Fibroblast of mammary gland (primary cell): ENCODE measurements at places on chromosomes 2 and 18.

- DNase-seq = no peak
Measured at GRCh38 chr18:3875376-3875775, 425.4 kb downstream of the TGIF1 start.

- peak; percentile 93 for DNase-seq
Measured at GRCh38 chr2:224145751-224146355, 106.8 kb upstream of the SERPINE2 start.

GRCh38 chr2:48442610-48443360 is 87.2 kb upstream of the STON1 start:
- DNase-seq = no peak

- DNase-seq = no peak
Measured at GRCh38 chr2:151063271-151063670, 198.4 kb downstream of the RBM43 start.

DNA sequence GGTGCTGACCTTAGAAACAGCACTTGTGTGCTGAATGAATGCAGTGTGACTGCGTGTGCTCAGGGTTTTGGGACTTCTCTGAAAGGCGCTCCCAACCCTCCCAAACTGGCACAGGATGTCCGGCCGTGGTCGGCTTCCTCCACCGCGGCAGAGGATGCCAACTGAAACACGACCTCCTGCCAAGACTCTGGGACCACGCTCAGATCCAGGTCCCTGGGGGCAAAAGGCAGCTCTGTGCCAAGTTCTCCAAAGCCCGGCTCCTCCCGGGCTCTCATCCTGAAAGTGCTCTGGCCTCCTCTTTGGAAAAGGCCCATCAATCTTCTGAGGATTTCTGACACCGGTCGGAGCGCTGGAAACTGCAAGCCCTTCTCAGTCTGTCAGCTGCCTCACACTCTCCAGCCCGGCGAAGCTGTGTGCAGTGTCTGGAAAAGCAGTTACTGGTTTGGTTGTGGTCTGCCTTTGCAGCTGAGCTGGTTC is 32.3 kb upstream of the ZBTB7C start:
- peak; percentile 16 for DNase-seq

GRCh38 chr18:53745224-53745967 is 479.1 kb downstream of the MBD2 start:
- peak; percentile 33 for DNase-seq

DNA sequence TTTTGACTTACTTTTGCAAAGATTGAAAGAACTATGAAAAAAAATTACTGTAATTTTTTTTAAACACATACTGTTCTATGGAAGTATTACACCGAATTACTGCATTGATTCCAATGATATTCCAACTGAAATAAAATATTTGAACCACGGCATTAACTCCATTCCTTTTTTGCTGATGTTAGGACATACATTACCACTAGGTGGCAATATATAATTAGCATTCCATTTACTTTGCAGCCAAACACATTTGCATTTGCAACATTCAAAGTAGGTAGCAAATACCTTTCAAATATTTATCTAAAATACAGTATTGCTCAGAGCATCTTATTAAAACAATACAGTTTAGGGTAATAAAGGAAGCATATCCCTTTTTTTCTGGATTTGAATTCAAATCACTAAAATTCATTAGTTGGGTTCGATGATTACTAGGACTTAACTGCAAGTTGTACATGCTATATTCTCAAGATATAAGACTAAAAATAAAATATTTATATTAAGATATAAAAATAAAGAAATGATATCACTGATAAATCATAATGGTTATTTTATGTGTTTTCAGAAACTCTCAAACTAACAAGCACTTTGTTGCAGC is 31.3 kb downstream of the LANCL1 start:
- DNase-seq = peak; percentile 34

- no peak for DNase-seq
Measured at GRCh38 chr2:58798676-58799208, 557.6 kb upstream of the FANCL start.

GRCh38 chr2:217652761-217653639 is 349.8 kb downstream of the TNS1 start:
- peak; percentile 88 for DNase-seq

DNA sequence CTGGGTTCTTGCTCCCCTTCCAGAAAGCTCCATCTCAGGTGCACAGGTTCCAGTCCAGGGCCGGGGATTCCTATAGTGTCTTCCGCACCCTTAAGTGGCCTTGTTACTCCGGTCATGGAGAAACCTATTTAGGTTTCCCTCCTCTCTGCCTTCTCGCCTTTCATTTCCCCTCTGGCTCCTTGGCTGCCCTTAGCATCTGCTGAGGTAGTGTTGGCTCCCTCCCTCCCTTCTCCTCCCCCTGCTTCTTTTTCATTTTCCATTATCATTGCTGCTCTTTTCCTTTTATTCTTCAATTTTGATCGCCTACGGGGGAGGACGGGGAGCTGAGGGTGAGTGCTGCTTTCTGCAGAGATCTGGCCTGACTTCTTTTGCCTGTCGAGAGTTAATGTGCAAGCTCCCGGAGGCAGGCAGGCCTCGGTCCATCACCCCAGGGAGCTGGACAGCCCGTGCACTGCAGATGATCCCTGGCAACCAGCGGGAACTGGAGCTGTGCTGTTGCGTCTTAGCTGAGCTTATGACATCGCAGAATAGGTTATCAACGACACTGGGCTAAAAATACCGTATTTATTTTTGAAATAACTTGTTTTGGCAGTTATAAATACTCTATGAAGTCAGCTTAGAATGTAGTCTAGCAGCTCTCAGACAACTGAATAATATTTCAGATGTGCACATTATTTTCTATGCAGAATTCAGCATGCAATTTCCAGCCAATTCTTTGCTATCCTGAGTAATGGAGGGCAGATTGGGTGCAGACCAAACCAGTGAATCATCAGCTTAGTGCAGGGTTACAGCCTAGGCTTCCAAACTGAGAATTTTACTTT is 141.9 kb downstream of the SLC4A3 start:
- DNase-seq = peak; percentile 46

GRCh38 chr18:35618696-35619095 is 37.2 kb downstream of the GALNT1 start:
- DNase-seq = no peak

GRCh38 chr2:20916604-20917286 is 93.8 kb upstream of the LDAH start:
- peak; percentile 4 for DNase-seq

DNA sequence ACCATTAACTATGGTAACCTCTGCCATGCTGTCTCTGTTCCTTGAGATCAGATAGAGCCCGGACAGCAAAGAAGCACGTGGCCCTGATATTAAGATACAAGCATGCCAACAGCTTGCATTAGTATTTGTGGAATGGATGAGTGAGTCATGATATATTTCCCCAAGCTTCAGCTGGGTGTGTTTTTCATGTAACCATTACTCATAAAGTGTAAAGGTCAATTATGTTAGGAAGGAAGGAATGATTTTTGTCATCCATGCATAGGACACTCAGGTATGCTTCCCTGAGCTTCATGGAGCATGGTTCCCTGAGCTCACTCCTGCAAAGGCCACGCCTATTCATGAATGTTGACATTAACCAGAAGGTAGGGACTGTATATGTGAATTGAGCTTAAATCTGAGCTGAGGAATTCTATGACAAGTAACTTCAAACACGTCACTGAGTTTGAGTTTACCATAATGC is 74.6 kb downstream of the ARL4C start:
- DNase-seq = peak; percentile 91

DNA sequence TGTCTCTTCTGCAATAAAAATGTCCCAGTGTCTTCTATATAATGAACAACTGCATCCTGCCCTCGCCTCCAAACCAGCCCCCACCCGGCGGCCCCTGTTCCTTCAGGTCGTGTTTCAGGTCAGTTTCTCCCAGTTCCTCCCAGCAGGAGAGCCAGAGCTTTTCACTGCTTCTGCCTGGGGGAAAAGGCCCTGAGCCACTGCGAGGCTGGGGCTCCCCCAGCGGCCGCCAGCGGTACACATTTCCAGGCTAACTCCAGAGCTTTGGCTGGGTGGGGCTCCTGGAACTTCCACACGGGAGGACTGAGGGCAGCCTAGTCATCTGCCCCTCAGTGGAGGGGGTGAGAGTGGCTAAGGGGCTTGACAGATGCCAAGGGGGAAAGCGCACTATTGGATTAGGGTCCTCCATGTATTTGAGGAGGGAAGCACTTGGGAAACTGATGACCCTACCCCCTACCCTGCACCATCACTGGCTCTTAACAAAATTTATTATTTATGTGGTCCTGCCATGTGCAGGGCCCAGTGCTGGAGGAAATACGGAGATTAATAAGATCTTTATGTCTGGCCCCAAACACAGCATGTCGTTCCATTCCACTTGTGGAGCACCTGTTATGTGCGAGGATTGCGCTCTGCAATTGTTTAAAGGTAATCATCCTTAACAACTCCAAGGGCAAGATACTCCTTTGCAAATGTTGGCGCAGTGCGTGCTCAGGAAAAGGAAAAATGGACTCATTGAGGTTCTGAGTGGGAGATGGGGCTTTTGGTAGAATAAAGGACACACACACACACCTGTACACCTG is 17.3 kb upstream of the CYS1 start:
- peak; percentile 53 for DNase-seq

DNA sequence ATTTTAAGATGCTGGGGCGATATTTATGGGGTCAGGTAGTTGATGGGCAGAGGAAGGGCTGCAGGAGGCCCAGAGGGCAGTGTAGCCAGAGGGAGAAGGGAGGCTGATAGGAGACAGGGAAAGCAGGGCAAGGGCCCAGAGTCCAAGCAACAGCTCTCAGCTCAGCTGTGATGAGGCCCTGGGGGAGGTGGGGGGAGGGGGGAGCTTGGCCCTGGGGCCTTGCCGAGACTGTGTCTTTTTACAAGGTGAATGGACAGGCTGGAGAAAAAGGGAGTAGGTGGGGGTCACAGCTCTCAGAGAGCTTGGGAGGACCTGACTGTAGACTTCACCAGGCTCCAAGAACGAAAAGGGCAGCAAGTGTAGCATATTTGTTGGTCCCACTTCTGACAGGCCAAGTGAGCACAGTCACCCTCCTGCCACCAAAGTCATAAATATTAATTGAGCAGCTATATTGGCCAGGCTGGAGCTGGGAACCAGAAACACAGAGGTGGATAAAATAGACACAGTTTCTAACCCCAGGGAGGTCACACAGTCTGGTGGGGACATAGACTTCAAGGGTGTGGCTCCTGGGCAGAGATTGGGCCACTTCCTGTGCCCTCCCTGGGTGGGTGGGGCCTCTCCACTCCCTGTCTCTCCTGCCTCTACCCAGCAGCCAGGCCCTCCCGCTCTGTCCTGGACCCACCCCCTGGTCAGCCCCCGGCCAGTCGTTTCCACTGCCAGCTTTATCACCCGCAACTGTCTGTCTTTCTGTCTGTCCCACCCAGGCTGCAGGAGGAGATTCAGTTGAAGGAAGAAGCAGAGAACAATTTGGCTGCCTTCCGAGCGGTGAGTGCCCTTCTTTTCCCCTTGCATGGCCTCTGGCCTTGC is 1.4 kb downstream of the DES start:
- no peak for DNase-seq

DNA sequence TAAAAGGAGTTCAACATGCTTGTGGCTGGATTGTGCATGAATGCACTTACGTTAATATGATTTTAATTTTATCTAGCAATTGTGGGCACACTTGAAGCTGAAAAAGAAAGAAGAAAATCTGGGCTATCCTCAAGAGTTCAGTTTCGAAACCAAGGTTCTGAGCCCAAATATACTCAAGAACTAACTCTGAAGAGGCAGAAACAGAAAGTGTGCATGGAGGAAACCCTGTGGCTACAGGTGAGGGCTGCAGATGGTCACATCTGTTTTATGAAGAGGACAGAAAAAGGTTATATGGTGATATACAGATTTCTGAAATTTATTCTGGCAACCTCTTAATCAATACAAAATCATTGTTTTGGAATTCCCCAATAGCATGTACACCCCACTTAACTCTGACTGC is 57.3 kb downstream of the ITGA6 start:
- DNase-seq = no peak

- DNase-seq = peak; percentile 78
Measured at GRCh38 chr2:31558401-31559295, 22.1 kb downstream of the SRD5A2 start.

DNA sequence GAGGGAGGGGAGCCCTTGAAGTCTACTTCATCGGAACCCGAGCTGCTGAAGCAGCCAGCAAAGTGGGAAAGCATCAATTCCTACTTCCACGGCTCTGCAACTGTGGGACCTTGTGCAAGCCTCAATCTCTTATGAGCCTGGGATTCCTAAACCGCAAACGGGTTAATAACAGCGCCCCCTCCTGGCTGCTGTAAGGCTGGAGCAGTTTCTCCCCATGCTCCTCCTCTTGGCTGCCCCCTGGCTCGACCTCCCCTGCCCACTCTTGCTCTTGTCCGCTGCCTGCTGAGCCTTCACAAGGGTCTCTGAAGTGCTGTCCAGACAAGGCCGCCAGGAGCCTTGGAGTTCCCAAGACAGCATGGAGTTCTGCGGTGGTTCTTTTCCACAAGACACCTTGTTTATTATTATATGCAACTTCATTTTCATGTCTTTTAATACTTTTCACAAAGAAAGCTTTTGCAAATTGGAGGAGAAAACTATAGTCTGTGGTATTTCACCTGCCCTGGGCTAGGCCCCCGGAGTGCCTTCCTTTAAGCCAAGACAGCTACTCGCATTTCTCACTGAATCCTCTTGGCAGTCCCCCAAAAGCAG is 157.2 kb downstream of the DDX1 start:
- peak; percentile 15 for DNase-seq

DNA sequence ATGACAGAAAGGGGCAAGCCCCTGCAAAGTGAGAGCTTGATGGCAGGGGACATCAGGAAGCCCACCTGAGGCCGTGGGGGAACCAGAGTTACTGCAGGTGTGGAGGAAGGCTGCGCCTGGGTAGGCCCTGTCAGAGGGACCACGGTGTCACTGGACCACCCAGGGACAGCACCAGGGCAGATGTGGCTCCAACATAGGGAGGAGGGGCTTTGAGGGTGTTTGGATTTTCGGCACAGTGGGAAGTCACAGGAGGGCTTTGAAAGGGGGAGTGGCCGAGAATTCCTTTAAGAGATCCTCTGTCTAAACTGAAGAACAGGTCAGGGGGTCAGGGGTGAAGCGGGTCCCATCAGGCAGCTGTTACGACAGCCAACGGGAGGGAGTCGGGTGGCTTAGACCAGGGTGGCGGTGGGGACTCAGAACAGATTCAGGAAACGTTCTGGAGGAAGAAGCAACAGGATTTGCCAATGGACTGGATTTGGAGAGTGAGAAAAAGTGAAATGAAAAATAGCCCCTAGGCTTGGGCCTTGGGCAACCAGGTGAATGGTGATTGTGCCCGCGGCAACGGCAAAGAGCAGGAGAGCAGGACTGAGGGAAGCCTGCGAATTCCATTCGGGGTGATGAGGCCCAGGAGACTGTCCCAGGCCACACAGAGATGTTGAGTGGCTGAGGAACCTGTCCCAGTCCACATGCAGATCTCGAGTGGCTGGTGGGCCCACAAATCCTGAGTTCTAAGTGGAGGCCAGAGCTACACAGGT is 166.1 kb downstream of the LAMA1 start:
- no peak for DNase-seq

DNA sequence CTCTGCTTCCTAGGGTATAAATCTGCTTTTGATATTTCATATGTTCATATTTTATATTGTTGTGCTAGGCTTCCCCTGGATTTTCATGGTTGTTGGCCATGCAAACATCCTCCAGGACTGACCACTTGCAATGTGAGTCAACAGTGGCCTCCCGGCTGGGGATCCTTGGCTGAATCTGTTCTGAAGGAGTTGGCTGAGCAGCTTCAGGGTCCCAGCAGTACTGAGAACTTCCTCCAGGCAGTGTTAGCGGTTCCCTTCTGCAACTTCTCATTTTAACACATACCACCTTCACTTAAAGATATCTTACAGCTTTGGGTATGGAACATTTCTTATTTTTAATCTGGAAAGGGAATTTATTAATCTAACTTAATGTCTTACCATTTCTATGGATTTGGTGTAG is 122.1 kb downstream of the DTNB start:
- no peak for DNase-seq
